Thyroid gland (tissue), 4 donors: ENCODE measurements at places on chromosomes 1 and 21.

- no peak for DNase-seq
Observed at GRCh38 chr1:153936011-153936802, 10.3 kb downstream of the DENND4B start.

DNA sequence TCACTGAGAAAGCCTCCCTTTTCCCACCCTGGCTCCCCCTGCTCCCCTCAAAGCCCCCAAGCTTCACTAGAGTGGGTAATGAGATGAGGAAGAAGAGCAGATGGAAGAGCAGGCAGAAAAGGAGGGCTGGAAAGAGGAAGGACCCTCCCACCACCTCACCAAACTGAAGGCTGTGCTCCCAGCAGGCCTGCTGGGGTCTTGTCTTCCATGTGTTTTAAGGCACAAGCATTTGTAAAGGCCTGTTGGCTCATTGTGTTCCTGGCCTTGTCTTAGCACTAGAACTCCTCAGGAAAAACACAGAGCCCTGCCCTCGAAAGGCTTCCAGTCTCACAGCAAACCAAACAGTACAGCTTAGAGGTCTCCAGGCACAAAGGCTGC, 51.5 kb downstream of the TOMM20 start:
- DNase-seq = no peak

- no peak for DNase-seq
Observed at GRCh38 chr1:214066936-214067335, 79.2 kb downstream of the PROX1 start.

GRCh38 chr1:241007668-241008067, 349.3 kb downstream of the RGS7 start:
- no peak for DNase-seq

DNA sequence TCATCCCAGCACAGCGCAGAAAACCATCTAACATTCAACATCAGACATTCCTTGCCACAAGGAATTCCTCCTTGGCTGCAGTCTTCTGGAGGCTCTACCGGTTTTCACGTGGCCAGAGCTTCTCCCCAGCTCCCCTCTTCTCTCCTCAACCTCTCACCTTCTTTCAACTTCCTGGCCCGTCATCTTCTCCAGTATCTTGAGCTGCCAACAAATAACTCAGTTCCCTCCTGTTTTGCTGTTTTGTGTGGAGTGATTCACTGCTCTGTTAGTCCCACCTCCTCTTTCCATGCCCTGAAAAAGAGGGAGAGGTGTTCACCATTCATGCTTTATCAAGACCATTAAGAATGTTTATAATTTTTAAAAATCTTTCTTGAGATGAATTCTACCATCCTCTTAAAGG, 32.6 kb downstream of the PIGM start:
- no peak for DNase-seq

- no peak for DNase-seq
Observed at GRCh38 chr21:42705746-42706374, 52.4 kb downstream of the PDE9A start.

DNA sequence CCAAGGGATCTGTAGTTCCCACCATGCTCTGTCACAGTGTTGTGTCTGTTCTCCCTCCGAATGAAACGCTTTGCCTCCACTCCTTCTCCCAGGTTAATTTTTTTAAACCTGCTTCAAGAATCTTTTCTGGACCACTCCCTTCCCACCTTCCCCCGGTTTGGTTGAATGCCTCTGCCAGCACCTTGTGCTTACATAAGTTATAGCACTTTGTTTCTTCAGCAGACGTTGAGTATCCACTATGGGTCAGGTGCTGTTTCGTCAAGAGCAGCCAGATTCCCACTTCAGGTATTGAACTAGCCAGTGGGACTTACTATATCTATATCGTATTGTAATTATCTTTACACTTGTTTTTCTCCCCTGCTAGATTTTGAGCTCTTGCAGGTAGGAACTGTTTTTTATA, 27.6 kb downstream of the TTF2 start:
- peak; percentile 79 for DNase-seq

- no peak for DNase-seq
Observed at GRCh38 chr1:2624735-2625300, 8.0 kb downstream of the MMEL1 start.

GRCh38 chr1:176222196-176222595, 15.1 kb upstream of the COP1 start:
- no peak for DNase-seq

DNA sequence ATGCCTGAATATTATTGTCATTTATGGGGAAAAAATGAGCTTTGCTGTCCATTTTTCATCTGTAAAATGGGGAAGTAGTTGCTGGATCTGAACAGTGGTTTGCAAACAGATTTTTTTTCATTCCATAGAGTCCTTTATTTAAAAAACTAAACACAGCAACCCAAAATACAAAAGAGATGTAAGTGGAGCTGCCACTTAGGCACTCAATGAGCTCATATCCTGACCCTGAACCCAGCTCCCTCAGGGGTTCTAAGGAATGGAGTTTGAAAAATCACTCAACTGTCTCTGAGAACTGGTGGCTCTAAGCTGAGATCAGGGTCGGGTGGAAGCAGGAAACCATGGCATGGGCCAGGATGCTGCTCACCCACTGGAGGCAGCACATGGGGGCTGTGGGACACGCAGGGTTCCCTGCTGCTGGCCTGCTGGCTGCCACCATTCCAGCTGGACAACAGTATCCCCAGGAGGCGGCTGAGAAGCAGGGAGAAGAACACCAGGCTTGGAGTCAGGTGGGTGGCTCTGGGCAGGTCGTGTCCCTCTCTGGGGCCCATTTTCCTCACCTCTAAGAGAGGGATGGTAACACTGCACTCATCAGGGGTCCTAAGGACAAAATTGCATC, 9.6 kb upstream of the ECE1 start:
- DNase-seq = no peak

- peak; percentile 43 for DNase-seq
Observed at GRCh38 chr1:225427235-225428067, at the start of gene LBR. Gene LBR, minus strand, starts transcription at chr1:225428038. Its CDS starts 3,963 bp downstream, at chr1:225424075.

DNA sequence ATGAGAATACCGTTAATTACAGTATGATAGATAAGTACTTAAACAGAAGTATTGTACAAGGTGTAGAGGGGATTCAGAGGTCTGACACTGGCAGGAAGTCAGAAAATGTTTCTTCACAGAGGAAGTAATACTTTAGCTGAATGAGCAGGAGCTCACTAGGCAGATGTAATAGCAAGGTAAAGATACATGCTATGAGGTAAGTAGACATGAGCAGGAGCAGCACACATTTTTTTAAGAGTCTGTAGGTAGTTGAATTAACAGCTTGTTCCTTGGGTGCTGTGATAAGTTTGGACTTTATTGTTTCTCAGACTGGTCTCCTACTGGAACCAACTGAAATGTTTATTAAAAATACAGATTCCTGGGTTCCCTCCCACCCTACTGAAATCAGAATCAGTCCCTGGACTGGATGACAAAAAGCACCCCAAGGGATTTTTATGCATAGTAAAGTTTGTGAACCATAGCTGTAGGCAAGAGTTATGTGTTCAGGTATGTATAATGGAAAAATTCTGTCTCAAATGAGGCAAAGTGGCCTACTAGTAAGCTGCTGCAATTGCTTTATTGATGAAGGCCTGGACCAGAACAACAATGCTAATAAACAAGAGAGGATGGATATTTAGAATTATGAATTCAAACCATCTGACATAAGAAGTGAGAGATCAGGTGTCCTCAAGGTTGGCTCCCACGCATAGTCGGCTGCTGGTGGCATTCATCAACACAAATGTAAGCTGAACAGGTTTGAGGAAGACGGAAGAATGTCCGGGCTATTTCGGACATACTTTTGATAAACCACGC, 902 bp downstream of the AP4B1 start:
- no peak for DNase-seq

DNA sequence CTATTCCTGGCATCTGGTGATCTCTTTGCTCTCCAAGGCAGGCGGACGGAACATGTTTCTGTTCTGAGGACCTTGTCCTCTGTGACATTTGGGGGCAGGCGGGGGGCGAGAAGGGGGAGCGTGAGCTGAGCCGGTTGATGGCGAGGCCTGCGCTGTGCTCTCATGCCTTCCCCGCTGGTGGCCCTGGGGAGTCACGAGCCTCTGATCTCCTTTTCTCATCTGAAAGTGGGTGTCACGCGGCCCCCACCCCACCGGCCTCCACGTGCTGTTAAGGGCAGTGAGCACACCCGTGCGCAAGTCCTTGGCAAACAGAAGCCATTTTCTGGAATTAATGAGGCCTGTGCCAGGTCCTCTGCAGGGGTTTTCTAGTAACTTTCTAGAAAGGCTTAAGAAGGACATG, 102.8 kb upstream of the ACTRT2 start:
- no peak for DNase-seq

- no peak for DNase-seq
Observed at GRCh38 chr1:197362871-197363270, 94.8 kb downstream of the CRB1 start.

DNA sequence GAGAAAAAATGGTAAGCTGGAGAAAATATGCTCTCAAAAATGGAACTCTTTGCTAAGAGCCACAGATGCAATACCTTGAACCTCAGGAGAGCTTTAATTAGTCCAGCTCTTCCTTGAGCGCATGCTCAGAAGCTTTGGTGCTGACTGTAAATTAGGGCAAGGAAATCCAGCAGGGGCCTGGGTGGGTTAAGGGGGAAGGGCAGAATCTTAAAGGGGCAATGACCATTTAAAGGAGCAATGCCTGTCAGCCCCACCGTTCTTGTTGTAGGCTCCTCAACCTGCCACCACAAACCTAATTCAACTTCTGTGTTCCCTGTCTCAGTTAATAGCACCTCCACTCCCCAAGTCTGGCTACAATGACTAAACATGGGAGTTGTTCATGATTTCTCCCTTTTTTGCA, 6.8 kb upstream of the SLC22A15 start:
- no peak for DNase-seq

GRCh38 chr1:45686015-45686287, 382 bp downstream of the GPBP1L1 start:
- peak; percentile 93 for DNase-seq

GRCh38 chr1:90339811-90340210, 344.9 kb downstream of the ZNF326 start:
- no peak for DNase-seq

- DNase-seq = no peak
Observed at GRCh38 chr1:163440090-163440489, 118.3 kb downstream of the NUF2 start.

DNA sequence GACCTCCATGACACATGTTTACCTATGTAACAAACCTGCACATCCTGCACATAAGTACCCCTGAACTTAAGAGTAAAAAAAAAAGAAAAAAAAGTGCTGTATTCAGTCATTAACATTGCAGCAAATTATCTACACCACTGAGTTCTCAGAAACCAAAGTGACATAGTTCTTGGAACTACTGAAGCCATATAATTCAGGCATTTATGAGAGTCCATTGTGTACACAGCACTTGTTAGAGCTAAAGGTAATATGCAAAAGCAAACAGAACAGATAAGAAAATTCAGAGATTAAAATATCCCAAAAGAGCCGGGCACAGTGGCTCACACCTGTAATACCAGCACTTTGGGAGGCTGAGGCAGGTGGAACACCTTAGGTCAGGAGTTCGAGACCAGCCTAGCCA, 38.0 kb downstream of the F5 start:
- no peak for DNase-seq

- no peak for DNase-seq
Observed at GRCh38 chr1:55685560-55685959, 470.4 kb upstream of the USP24 start.

GRCh38 chr1:155037043-155037442, 3.4 kb downstream of the DCST1 start:
- DNase-seq = no peak

DNA sequence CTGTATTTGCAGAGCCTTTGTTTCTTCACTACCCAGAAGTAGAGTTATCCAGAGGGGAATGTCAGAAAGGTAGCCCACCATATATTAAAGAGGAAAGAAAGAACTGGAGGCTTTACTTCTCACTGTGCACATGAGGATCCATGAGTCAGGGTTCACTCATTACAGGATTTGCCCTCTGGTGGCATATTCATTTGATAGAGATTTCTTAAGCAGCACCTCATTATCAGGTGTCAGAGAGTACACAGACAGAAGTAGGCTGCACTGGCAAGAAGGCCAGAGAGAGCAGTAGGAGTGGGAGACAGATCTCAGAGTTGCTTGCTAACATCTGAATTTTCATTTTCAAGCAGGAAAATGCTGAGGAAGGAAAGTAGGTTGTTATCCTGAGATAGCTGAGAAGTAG, 123.8 kb downstream of the PIK3R3 start:
- no peak for DNase-seq
